AG10803 (cell line): ENCODE measurements at places on chromosomes 5 and 9.

DNA sequence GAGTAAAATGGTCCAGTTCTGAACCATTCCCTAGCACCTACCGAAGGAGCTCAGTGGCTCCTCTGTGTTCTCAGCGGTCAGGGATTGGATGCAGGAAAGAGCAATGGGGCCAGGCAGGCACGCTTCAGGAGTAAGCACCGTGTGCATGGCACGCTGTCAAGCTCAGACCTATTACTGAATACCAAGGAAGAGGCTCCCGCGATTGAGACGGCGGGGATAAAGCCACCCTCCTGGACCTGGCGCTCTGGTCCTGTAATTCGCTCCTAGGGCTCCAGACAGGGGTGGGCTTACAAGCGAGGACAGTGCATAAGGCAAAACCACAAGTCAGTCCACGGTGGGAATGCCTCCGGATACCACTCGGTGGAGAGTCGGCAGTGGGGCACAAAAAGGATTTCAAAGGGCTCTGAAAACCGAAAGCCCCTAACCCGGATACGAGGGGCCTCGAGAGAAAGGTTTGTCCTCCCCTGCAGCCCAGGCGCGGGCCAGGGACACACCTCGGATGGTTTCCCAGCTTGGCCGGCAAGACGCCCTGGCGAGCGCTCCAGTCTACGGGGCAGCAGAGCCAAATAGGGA is 988 bp downstream of the OXCT1 start:
- peak; percentile 24 for DNase-seq

DNA sequence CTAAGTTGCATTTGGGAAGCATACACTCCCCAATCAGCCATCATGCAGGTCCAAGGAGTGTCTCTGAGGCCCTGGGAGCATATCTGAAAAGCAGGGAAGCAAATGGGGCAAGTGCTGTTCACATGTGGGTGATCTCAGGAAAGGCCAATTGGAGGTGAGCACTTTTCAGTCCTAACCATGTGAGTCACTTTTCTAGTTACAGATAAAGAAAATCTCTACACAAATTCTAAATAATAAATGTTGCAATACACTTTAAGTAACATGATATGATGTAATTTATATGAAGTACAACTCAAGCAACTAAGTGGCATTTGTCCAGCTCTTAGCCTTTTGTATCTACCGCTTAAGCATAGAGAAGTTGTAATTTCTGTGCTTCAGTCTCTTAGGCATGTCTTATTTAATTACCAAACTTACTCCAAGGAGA is 18.4 kb downstream of the ADAMTS16 start:
- no peak for DNase-seq

DNA sequence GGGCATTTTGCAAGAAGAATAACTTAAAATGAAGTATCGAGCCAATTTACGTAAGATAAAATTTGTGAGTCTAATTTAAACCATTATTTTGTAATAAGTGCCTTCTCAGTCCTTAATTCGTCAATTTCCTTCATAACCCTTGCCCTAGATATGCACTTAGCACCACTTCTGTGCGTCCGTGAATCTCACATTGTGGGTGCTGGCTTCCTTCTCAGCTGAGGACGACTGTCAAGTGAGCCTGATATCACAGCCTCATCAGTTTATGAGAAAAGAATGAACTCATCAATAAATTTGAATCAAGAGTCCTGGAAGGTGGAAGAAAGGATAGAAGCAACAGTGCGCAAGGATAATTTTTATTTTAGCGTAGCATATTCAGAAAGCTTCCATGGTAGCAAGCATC is 64.5 kb downstream of the MARCHF11 start:
- no peak for DNase-seq

DNA sequence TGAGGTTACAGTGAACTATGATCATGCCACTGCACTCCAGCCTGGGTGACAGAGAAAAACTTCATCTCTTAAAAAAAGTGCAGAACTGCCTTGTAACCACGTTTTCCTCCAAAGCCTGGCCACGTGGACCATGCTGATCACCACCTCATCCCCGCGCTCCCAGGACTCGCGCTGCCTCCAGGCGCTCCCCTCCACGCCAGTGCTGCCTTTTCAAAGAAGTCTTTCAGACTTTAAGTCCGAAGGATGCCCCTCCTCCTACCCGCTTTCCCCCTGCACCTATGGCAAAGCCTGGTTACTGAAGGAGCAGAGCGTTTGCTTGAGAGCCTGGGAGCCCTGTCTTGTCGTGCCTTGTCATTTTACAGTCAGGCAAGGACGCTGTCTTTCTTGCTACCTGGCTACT is 43.8 kb downstream of the HABP4 start:
- no peak for DNase-seq

DNA sequence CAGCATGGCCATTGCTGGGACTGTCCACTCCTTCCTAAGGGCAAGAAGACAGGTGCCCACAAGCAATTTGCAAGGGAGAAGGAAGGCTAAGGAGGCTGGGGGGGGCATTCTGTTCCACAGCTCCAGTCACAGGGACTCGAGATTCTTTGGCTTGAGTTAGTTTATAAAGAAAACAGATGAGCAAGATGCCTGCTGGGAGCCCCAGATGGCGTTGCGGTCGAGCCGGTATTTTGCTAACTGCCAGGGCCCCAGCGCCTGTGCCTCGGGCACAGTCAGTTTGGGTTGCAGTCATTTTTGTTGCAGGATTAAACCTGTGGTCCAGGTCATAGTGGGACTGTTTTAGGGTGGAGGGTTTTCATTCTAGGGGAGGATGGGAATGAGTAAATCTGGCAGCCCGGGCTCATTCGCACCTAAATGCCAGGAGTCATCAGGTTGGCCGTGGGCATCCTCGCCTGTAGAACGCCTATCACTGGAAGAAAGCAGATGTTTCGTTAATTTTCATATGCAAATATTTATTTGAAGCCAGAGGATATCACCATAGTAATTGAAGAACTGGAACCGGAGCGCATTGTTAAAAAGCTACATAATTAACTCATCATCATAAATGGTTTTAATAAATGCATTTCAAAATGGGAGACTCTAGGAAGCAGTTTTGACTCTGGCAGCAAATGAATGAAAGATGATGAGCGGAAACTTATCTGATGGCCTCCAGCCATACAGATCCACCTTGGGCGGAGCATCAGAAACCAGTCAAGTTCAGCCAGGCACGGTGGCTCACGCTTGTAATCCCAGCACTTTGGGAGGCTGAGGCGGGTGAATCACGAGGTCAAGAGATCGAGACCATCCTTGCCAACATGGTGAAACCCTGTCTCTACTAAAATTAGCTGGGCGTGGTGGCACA is 87.1 kb upstream of the FCN2 start:
- peak; percentile 62 for DNase-seq

DNA sequence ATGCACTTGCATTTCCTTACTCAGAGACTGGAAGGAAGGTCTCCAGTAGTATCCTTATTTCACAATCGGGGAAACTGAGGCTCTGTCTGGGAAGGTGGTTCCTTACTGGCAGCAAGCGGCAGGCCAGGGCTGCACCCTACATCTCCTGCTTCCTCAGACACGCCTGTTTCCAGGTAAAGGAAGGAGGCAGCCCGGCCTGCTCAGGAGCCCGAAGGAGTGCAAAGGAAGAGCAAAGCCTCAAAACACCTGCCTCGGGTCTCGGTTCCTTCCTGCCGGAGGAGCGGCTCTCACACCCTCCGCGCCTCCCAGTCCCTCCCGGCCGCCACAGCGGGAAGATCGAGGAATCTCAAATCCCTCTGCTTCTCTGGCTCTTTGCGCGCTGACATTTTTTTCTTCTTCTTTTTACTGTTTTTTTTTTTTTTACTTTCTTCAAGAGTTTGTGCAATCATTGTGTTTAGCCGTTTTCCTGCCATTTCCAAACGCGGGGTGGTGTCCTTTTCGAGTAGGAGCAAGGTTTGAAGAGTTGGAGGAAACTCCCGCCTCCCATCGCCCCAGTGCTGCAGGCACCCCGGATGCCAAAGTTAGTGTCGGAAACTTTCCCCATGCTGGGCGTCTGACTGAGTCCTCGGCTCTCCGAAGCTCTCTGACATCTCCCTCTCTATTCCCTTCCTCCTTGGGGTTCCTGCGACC is 1.0 kb downstream of the GGTA1 start:
- DNase-seq: peak; percentile 48

- DNase-seq: no peak
These were observed 126.0 kb upstream of the IRX2 start for GRCh38 chr5:2877522-2877921.
